ENCODE measurements at places on chromosomes 11 and 22. TPM values are rescaled to one million over a fixed set of nuclear protein-coding genes. Genes with fewer than 3 reads are reported as not detected.

FAM111A gene
- 127 TPM for total RNA-seq

APOBEC3C gene
- total RNA-seq, result 11.2 TPM

CDHR5 gene
- total RNA-seq, result not detected

OR8U1 gene
- not detected for total RNA-seq

CRYBA4 gene
- total RNA-seq, result not detected

GUCY1A2 gene
- 0.24 TPM for total RNA-seq

TMEM25 gene
- 4.2 TPM for total RNA-seq

CHRM1 gene
- not detected for total RNA-seq

ZNF215 gene
- 6.7 TPM for total RNA-seq

BARX2 gene
- not detected for total RNA-seq

ABCG4 gene
- 0.20 TPM for total RNA-seq

OR52A1 gene
- not detected for total RNA-seq

DDIAS gene
- 23.4 TPM for total RNA-seq

DGCR6 gene
- 0.96 TPM for total RNA-seq

TYR gene
- total RNA-seq, result 2.0 TPM

FDXACB1 gene
- 4.7 TPM for total RNA-seq

OR8G5 gene
- total RNA-seq, result not detected

HBG2 gene
- 1.3 TPM for total RNA-seq

RAB39A gene
- total RNA-seq, result 1.1 TPM

POTEH gene
- total RNA-seq, result 0.29 TPM

TSPAN18 gene
- 0.96 TPM for total RNA-seq

SNX19 gene
- 53.4 TPM for total RNA-seq

IL10RA gene
- not detected for total RNA-seq

RFPL2 gene
- total RNA-seq, result not detected

Data from RPMI7951 (cell line).